ENCODE measurements at places on chromosomes 16 and 17.

DNA sequence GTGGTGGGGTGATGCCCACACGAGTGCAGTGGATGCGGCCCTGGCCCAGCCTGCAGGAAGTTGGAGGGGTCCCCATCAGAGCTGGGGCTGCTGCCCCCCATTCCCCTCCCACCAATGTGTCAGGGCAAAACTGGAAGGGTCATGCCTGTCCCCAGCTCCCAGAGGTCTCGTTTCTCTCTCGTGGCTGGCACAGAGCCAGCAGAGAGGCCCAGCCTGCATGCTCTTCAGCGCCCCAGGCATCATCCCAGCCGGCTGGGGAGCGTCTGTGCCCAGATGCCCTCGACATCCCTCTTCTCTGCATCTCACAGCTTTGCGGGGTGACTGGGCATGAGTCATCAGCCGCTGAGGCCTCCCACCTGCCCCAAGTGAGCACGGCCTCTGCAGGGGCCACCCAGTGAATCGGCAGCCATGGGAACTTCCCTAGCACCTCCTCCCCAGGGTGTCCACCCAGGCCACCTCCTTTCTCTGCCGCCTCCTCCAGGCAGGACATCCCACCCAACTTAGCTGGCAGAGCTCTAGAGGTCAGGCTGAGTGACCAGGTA is 9.8 kb upstream of the CSNK1D start:
- DNase-seq, result no peak

DNA sequence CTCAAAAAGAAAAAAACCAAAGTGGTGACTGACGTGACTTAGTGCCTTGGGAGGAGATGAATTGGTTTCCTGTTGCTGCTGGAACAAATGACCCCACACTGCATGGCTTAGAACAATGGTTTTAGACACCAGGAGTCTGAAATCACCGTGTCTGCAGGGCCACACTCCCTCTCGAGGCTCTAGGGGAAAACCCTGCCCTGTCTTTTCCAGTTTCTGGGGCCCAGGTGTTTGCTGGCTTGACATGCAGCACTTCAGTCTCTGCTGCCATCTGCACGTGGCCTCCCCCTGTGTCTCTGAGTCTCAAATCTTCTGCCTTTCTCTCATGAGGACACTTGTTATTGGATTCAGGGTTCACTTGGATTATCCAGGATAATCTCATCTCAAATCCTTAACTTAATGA is 323.8 kb upstream of the TNRC6C start:
- DNase-seq, result no peak

GRCh38 chr16:88403794-88404581 is 21.2 kb downstream of the ZNF469 start:
- DNase-seq, result no peak

DNA sequence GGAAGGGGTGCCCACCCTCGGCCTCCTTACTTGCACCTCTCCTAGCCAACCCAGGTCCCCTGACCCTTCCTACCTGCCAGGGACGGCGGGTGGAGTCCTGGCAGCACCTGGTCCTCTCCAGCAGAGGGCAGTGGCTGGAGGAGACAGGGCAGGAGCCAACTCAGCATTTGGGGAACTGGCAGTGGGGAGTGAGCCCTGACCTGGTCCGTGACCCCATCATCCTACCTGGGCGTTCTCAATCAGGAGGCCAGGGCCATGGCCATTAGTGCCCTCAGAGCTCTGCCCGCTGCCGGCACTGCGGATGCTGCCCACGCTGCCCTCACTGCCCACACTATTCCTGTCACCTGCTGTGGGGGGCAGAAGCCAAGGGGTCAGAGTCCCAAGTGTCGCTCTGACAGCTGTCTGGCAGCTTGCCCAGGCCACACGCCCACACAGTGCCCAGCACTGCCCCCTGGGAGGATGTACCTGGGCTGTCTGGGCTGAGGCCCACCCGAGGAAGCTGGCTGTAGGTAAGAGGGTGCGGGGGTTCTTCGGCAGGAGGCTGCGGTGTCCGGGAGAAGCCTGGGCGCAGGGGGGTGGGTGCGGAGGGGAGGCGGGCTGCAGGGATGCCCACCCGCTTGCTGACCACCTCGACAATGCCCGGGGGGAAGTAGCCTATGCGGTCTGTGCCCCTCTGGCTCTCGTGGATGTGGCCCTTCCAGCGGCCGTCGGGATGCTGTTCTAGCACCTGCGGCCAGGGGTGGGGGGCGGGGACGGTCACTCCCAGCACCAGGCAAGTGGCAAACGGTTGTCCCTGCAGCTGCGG is 10.8 kb downstream of the CASKIN2 start:
- no peak for DNase-seq

- DNase-seq, result no peak
Measured at GRCh38 chr16:80720804-80721371, 83.5 kb downstream of the CDYL2 start.

DNA sequence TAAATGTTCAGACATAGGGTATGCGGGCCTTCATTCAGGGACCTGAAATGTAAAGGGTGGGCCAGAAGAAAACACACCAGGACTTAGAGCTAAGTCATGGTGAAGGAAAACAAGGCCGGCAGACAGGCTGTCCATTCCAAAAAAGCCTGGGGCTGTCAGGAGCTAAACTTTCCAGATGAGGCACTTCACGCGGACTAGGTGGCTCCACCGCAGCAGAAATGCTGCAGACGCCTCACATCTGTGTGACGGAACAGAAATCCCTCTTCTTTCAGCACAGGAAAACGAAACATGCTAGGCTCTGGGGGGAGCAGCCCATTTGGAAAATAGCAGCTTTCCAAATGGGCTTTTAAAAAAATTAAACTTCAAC is 88.7 kb downstream of the HS3ST3A1 start:
- DNase-seq, result no peak

- no peak for DNase-seq
Measured at GRCh38 chr16:48583075-48584065, 26.6 kb downstream of the N4BP1 start.

GRCh38 chr16:30947859-30948666 is 805 bp upstream of the ORAI3 start:
- DNase-seq, result no peak

DNA sequence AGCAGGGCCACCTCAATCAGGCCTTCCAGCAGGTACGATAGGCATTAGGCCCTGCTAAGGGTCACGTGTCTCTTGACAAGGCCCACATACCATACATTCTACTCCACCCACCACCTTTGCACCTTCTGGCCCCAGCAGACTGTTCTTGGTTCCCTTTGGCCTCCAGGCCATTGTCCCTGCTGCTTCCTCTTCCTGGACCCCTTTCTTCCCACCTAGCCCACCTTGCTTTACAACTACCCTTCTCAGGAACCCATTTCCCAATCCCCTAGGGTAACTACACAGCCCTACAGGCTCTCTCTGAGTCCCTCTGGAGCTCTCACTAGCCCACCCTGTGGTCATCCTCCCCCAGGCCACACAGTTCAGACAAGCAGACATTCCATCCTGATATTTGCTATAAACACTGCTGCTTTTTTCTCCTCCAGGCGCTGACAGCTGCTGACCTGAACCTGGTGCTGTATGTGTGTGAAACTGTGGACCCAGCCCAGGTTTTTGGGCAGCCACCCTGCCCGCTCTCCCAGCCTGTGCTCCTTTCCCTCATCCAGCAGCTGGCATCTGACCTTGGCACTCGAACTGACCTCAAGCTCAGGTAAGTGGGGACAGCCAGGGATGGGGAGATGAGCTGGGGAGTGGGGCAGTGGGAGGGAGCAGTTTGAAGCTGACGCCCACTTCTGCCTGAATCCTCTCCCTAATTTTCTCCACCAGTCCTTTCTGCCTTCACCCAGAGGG is 1.4 kb upstream of the NRN1L start:
- no peak for DNase-seq

- DNase-seq, result no peak
Measured at GRCh38 chr16:67708368-67708771, 10.7 kb downstream of the GFOD2 start.

- no peak for DNase-seq
Measured at GRCh38 chr16:86261379-86261778, 248.9 kb upstream of the FOXF1 start.

- DNase-seq, result no peak
Measured at GRCh38 chr17:40697297-40697696, 6.3 kb downstream of the KRT24 start.

Data from stimulated activated CD4-positive, alpha-beta T cell treated with anti-CD3 and anti-CD28 coated beads, TNF-alpha, amount 100 ng/mL, for 1 hour (primary cell).